Subcutaneous preadipocyte (primary cell): ENCODE measurements at places on chromosomes 5 and 9. TPM values are rescaled to one million over a fixed set of nuclear protein-coding genes. Genes with fewer than 3 reads are reported as not detected.

PCDHB10 gene
- total RNA-seq, result under 0.01 TPM in 2 replicates

ARL14EPL gene
- 0.20 TPM in 1 of 2 replicates, not detected in the other for total RNA-seq

KIF4B gene
- total RNA-seq, result under 0.01 TPM in 1 of 2 replicates, not detected in the other

FRMD3 gene
- total RNA-seq, result 0.73 and 8.0 TPM in 2 replicates

CATSPER3 gene
- total RNA-seq, result under 0.01 TPM in 1 of 2 replicates, not detected in the other

TAF11L10 gene
- total RNA-seq, result not detected in 2 replicates

PTPRD gene
- total RNA-seq, result 7.2 and 18.4 TPM in 2 replicates

GLRA1 gene
- not detected in 2 replicates for total RNA-seq

ADGRD2 gene
- not detected in 2 replicates for total RNA-seq

SPINK13 gene
- total RNA-seq, result not detected in 2 replicates

SLC28A3 gene
- total RNA-seq, result under 0.01 TPM in 2 replicates

WDR38 gene
- not detected in 2 replicates for total RNA-seq

FLT4 gene
- under 0.01 and 0.20 TPM in 2 replicates for total RNA-seq
